Adipocyte (in vitro differentiated cells): ENCODE measurements at places on chromosomes 7 and 10.

DNA sequence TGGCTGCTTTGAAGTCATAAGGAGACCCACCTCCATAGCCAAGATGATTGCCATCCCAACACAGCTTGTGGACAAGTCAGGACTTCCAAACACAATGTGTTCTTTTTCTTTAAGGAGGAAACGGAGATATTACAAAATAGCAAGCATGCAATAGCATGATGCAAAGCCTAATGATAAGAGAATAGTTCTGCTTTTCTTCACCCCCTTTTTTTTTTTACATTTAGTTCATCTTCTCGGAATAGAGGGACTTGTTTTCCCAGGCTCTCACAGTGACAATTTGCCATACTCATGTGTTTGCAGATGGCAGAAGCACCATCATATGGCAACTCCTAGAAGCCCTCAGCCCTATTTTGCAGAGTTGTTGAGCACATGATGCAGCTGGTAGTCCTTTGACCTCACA, 119.8 kb downstream of the ITGB8 start:
- no peak for DNase-seq

GRCh38 chr7:41544241-41544640, 158.6 kb downstream of the INHBA start:
- DNase-seq, result no peak

- peak; percentile 12 for DNase-seq
Observed at GRCh38 chr10:71848325-71849275, 2.5 kb downstream of the PSAP start.

DNA sequence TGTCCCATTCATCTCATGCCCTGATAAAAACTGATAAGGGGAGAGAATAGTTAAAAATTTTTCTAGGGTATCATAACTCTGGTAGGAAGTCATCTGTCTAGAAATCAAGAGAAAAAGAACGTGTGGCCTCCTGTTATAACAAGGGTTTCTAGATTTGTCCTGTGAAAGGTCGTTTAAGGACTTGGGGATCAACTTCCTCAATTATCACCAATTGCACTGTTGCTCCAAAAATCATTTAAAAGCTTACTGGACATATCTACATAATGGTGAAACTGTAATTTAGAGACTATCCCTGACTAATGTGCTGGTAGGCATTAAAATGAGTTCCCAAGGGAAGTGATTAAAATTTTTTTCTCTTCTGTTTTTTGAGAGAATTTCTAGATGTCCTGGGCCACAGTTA, 58.2 kb downstream of the GPR141 start:
- DNase-seq, result no peak

GRCh38 chr10:7412237-7412927, 1.5 kb upstream of the SFMBT2 start:
- DNase-seq, result no peak

DNA sequence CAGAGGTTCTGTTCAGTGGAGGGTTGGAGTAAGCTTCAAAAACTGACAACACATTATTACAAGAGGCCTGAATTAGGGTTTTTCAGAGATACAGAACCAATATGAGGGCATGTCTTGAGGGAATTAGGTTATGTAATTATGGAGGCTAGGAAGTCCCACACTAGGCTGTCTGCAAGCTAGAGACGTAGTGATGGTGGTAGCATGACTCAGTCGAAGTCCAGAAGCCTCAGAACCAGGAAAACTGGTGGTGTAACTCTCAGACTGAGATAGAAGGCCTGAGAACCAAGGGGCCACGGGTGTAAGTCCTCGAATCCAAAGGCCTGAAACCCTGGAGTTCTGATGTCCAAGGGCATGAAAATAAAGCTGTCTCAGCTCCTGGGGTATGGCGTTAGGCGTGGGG, 35.6 kb downstream of the ZNF518A start:
- no peak for DNase-seq

DNA sequence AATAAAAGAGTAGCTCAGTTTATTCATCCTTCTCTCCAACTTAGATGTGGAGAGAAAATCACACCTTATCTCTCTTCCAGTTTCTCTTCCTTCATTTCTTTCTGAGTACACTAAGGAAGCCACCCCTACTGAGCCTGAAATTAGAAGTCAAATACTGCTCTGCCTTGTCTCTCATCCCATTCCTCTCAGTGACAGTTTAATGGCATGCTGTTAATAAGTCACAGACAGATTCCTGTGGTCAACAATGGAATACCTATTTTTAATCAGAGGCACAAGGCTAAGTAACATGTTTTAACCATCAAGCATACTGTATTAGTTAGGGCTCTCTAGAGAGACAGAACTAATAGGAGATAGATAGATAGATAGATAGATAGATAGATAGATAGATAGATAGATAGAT, 253.2 kb downstream of the HTR7 start:
- no peak for DNase-seq

GRCh38 chr10:62978482-62978881, 154.6 kb upstream of the NRBF2 start:
- no peak for DNase-seq

DNA sequence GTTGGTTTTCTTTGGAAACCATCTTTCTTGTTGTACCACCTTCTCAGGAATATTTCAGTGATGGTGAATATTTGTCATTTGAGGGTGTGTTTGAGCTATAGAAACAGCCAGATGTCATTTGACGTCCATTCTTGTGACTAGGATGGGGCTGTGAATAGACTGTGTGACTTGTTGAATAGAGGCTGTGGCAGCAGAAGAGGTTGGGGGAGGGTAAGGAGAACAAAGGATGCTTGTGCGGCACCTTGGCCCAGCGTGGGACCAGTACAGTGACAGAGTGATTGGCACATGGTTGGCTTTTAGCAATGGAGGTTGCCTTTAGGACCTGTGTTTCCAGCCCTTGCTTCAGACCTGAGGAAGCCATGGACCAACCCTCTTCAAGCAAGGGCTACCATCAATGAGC, 11.3 kb downstream of the DMBT1 start:
- no peak for DNase-seq

DNA sequence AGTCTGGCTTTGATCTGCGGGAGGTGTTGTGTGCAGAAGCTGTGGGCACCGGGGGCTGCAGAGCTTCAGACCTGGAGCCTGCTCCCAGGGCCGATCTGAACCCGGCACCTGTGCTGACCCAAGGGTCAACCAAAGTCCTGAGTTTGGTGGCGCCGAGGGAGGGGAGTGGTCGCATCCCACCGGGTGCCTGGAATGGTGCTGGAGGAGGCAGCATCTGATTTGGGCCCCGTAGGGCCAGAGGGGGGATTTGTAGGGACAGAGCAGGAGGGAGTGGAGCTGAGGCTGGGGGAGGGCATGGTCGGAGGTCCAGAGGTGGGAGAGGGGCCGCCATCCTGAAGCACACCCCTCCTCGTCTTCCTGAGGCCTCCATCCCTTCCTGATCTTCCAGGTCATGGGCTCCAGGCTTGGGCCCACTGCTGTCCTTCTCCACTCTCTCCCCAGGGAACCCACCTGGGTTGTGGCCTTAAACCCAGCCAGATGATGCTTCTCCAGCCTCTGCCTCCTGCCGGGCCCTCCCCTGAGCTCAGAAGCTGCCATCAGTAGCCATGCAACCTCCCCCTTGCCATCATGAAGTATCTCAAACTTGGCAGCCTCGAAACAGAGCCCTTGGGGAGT, 112.9 kb downstream of the LHPP start:
- no peak for DNase-seq

- DNase-seq, result no peak
Observed at GRCh38 chr7:154789404-154789803, 213.5 kb downstream of the PAXIP1 start.

DNA sequence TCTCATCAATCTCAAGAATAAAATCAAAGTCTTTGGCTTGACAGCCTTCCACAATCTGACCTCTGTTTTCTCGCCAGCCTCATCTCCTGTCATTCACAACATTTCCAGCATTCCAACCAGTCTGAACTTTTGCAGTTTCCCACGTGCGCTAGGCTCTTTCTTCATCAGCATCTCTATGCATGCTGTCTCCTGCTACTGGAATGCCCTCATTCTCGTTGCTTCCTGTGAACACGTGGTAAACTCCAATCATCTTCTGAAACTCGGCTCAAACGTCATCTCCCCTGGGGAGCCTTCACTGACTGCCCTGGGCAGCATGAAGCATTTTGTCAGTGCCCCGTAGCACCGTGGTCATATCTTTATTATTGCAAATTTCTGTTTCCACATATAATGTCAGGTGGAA, 12.2 kb upstream of the RSBN1L start:
- peak; percentile 40 for DNase-seq

DNA sequence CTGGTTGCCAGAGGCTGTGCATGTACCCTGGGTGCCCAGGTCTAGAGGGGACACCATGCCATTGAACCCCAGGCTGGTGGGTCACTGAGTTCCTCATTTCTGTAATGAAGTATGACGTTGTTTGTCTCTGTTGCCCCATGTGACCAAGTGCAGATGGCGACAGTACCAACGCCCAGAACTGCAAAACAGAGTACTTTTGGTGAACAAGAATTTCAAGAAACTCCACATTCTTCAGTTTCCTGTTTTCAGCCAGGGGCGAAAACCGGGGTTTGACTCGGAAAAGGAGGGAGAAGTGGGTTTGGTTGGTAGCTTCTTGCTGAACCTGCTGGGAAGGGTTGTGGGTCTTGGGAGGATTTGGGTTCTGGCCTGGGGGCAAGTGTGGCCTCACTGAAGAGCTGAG, 18.2 kb downstream of the CYP17A1 start:
- DNase-seq, result no peak

- DNase-seq, result no peak
Observed at GRCh38 chr7:105924945-105925344, 38.1 kb upstream of the CDHR3 start.

GRCh38 chr7:114988026-114988425, 66.1 kb downstream of the MDFIC start:
- no peak for DNase-seq

- DNase-seq, result no peak
Observed at GRCh38 chr10:43132867-43133787, 5.1 kb upstream of the CSGALNACT2 start.

DNA sequence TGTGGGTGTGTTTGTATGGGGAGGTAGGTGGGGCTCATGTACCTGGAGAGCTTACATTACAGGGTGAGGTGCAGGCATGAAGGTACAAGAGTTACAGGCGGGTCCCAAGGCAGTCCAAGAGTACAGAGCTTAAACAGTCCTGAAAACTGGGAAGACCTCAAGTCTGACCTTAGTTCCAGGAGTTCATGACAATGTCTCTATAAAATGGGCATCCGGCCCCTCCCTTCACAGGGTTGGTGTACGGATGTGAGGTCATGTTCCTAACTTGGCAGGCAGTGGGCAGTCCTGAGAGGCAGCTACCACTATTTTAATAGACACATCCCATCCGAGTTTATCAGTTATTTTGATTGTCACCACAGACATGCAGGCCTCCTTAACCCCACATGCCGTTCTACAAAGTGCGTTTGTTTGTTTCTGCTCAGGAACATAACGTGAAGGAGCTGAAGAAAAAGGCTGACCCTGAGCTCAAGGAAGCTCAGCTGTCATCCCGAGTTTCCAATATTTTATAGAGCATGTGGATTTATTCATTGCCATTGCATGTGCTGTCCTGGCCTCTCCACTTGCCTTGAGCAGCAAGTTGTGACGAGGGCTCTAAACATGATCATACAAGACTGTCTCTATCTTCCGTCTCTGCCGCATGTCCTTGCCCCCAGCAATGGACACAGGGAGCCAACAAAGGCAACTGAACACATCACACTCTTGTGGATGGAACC, 647.5 kb upstream of the IGFBP3 start:
- no peak for DNase-seq

DNA sequence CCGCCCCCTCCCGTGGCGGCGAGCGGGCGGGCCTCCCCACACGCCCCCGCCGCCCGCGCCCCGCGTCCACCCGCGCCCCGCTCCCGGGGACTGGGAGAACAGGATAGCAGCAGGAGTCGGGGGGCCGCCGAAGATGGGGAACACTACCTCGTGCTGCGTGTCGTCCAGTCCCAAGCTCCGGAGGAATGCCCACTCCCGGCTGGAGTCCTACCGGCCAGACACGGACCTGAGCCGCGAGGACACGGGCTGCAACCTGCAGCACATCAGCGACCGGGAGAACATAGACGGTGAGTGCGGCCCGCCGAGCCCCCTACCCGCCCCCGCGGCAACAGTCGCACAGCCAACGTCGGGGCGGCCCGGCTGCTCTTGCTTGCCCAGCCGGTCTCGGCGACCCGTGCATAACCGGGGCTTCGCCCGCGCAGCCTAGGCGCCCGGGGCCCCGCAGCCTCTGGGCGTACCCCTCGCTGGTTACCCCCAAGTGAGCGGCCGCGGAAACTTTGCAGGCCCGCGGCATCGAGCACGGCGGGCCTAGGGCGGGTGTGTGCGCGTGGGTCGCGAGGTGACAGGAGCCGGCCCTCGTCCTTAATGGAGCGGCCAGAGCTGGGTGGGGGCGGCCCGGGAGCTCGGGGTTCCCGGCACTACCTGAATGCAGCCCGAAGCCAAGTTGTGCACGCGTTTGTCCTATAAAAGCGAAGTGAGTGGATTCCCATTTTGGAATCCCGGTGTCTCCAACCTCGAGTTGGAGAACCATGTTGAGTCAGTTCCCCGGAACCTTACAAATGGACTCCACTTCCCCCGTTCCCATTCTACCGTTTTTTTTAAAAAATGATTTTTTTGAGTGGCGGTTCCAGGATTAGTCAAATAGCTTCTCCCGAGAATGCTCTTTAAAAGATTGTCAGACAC, 863 bp downstream of the CCNY start:
- DNase-seq, result peak; percentile 65

- no peak for DNase-seq
Observed at GRCh38 chr7:37231613-37232012, 217.1 kb downstream of the ELMO1 start.

DNA sequence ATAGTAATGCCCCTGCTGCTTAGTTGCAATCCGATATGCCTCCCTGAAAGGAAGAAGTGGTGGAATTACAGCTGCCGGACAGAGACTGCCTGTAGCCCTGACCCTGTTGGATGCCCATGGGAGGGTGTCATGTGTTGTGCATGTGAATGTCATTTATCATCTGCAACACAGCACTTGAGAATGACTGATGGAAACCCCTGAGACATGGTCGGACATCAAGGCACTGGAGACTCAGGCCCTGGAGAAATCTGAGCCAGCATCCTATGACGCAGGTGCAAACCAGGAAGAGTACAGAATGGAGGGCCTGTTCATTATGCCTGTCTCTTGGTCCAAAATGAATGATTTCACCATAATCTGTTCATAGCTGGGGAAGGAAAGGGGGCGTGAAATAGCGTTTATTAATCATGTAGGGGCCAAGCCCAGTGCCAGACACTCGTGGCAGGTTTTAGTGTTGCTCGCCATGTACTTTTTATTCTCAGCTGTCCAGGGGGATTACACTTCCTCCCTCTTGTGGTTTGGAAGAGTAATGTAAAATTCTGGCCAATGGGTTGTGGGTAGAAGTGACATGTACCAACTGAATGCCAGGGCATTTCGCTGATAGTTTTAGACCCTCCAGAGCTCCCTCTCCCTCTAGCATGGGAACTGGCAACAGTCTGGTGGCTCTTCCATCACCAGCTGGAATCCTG, 23.0 kb upstream of the LEP start:
- DNase-seq, result no peak
